NCI-H1436 treated with DMSO at 0.1 percent for 48 hours (cell line): ENCODE measurements at places on chromosomes 5 and 9.

DNA sequence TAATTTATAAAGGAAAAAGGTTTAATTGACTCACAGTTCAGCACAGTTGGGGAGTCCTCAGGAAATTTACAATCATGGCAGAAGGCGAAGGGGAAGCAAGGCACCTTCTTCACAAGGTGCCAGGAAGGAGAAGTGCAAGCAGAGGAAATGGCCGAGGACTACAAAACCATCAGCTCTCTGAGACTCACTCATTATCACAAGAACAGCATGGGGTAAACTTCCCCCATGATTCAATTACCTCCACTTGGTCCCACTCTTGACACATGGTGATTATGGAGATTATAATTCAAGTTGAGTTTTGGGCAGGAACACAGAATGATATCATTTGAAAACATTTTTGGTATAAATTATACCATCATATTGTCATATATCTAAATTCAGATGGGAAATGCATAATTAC is 934.7 kb downstream of the CDH12 start:
- no peak for DNase-seq

GRCh38 chr9:27365707-27366376 is 68.9 kb upstream of the EQTN start:
- no peak for DNase-seq

- no peak for DNase-seq
These were observed 167.1 kb upstream of the ADRA1B start for GRCh38 chr5:159749146-159749545.

DNA sequence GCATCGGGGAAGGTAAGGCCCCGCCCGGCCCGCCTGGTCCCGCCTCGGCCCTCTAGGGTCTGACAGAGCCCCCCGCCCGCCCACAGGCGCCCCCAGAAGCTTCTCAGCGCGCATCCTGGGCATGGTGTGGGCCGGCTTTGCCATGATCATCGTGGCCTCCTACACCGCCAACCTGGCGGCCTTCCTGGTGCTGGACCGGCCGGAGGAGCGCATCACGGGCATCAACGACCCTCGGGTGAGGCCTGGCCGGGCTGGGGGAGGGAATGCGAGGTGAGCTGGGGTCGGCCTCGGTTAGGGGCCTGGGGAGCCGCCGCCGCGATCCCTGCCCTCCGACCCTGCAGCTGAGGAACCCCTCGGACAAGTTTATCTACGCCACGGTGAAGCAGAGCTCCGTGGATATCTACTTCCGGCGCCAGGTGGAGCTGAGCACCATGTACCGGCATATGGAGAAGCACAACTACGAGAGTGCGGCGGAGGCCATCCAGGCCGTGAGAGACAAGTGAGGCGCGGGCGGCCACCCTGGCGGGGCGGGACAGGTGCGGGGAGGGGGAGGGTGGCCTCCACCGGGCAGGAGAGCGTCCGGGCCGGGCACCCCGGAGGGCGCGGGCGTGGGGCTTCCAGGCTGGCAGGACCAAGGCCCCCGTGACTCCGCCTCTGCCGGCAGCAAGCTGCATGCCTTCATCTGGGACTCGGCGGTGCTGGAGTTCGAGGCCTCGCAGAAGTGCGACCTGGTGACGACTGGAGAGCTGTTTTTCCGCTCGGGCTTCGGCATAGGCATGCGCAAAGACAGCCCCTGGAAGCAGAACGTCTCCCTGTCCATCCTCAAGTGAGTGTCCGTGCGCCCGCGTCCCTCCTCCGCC is 7.1 kb downstream of the LRRC26 start:
- DNase-seq: no peak

DNA sequence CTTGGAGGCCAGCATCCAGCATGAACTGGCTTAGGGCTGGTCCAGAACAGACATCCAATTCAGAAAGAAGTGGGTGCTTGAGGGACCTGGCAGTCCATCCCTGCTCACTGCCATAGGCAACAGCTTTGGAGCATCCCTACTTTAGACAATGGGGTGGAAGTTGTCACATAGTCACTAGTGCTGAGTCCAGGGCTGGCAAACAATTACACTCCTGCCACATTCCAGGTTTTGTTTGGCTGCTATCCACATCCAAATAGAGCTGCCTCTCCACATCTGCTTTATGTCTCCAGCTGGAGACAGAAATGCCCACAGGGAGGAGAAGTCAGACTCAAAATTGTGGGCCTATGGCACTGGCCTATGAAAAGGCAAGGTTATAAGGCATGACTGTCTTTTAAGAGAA is 7.0 kb downstream of the FSTL4 start:
- DNase-seq: no peak

DNA sequence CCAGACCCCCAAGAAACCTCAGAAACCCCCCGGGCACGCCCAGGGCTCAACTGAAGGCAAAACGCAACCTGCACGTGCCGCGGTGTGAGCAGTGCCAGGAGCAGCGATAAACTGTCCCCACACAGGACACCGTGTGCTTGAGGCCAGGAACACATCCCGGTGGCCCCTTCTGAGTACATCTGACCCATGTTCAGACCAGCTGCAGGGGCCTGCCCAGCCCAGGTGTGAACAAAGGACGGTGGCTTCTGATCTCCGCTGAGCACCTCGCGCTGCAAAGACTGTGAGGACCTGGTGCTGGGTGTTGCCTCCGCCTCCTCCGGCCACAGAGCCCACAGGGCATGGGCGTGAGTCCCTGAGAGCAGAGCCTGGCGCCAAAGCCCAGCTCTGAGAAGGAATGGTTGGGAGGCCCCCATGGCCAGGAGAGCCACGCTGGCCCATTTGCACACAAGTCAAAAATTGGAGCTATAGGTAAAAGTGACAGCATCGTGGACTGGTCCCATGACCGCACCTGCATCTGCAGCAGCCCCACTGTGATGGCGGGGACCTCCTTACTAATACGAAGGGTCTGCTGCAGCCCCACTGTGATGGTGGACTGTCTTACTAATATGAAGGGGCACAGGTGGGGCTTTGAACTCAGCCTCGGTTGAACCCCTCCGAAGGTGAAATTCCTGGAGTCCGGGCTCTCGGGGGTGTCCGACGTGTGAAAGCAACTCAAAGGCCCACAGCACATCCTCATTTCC is 31.5 kb downstream of the NDUFS6 start:
- DNase-seq: no peak

DNA sequence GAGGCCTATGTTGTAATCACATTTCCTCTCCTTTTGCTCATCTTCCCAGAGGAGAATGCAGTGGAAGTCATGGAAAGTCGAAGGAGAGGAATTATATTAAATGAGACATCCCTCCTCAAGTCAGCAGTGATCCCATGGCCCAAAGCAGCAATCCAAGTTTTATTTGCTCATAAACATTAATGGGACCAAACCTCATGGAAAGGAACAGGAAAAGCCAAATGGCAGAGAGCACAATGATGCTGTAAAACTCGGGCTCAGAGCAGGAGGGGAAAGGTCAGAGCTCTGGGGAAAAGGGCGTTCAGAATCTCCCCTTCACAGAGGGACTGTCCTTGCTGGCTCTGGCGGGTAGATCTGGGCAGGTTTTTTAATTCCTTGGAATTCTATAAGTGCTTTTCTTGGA is 175.8 kb downstream of the C5orf15 start:
- no peak for DNase-seq

GRCh38 chr9:107530679-107531078 is 41.1 kb upstream of the KLF4 start:
- no peak for DNase-seq

DNA sequence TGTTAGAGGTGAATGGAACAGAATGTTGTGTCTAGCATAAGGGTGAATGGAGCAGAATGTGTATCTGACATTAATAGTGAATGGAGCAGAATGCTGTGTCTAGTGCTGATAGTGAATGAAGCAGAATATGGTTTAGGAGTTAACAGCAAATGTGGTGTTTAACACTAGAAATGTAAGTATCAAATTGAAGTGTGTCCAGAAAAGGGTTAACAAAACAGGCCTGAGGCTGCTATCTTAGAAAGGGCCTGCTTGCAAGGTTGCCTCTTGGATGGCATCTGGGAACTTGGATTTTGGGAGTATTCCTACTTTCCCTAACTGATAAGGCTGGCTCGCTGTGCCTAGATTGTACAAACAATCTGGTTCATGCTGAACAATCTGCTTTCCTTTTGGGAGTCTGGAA is 76.1 kb downstream of the G3BP1 start:
- no peak for DNase-seq

GRCh38 chr9:2059274-2059929 is 44.3 kb downstream of the SMARCA2 start:
- no peak for DNase-seq

DNA sequence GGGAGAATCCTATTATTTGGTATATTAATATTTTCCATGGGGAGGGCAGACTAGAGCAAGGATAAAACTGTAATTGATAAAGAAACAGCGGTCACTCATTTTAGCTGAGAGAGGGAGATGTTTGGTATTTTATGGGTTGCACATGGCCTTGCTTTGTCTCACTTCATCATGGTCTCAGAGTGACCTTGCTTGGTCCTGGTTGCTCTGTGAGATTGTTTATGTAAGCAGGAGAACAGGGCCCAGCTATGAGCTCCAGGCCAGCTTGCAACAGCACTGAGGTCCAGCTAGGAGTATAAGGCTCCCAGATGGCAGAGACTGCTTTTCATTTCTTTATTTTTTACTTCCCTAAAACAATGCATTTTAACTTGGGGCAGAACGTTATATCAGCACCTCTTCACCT is 50.7 kb downstream of the ZNF622 start:
- DNase-seq: no peak

- no peak for DNase-seq
These were observed 57.2 kb upstream of the CNOT6 start for GRCh38 chr5:180436936-180437335.
